ENCODE measurements at places on chromosomes 12 and 14.
A peak's percentile ranks its signal among the peaks of the same experiment; 100 is the strongest.

DNA sequence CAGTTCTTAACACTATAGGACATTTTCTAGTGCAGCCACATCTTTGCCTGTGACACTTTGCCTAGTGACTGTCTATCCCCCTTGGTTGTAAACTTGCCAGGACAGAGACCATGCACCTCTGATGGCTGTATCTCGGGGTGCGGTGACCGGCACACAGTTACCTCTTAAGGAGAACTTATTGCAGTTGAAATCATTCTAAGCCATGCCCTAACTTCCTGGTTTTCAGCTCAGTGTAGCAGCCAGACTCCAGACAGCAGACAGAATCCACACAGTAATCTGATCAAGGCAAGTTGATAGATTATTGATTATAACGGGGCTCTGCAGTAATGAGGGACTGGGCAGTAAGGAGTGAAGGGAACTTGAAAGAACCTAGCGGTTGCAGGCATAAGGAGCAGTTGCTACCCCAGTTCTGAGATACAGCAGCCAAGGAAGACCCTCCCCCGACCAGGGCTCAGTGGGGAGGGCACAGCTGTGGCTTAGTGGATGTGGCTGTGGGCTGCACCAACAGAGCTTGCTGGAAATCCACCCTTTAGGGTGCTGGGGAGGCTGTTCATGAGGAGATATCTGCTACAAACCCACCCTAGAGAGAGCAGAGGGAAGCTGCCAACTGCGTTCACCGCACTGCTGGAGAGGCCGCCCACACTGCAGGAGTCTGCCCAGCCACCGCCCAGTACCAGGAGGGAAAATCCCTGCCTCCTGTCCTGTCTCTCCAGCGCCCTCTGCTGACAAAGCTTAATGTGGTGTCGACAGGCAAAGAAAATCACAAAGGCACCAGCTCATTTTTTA is 58.2 kb upstream of the BEGAIN start:
- peak; percentile 70 for DNase-seq

DNA sequence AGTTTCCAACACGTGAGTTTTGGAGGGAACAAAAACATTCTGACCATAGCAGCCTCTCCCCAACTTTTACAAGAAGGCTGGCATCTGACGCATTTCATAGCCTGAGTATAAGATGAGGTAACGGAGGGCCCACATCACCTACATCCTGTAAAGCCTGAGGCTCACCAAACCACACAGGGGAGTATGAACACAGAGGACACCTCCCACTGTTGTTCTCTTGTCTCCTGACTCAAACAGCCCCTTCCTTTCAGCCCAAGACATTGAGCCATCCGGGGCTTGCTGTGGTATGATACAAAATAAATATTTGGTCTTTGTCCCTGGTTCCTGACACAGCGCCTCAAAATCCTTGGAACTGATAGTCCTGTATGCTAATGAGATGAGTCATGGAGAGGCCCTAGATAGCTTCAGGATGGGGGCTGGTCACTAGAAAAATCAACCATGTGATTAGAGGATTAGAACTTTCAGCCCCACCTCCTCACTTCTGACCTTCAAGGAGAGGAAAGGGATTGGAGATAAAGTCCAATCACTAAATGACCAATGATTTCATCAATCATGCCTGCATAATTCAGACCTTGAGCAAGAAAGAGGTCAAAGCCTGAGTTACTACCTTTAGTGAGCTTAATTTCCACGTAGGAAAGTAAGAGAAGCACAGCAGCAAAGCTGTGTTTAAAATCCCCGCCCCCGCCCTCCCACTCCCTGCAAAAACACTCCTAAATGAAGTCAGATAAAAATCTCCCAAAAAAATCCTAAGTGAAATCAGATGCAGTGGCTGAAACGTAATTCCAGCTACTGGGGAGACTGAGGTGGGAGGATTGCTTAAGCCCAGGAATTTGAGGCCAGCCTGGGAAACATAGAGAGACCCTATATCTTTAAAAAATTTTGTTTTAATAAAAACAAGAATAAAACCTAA is 236.4 kb downstream of the PCNX1 start:
- DNase-seq, result no peak

GRCh38 chr12:15446807-15447206 is 124.5 kb downstream of the PTPRO start:
- DNase-seq, result no peak

- no peak for DNase-seq
Measured at GRCh38 chr14:54549862-54550261, 17.1 kb upstream of the SAMD4A start.

DNA sequence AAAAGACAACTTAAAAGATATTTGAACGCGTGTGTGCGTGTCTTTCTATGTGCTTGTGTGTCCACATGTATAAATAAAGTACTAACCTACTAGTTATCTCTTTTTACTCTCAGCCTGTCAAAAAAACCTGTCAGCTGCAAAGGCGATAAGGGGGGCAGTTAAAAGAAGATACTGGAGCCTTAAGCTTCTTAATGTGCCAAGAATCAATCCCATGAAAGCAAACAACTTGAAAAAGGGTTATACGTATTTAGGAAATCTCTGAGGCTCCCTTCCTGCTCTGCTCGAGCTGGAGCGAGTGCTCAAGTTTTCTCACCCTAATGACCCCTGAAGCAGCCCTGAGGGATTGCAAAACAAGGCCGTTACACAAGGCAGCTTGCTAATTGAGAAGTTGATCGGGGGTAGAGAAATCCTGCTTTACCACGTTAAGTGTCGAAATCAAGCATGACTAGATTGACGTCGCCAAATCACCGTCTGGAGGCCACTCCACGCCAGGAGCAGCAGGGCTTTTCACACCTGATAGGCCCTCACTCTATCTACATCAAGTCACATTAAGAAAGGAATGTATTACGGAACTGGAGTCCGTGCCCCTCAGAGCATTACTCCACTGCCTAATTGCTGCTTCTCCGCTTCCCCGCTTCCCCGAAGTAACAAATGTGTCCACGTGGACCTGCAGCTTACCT is 32.4 kb downstream of the LMO3 start:
- DNase-seq, result no peak

- DNase-seq, result no peak
Measured at GRCh38 chr12:51907083-51907855, at the start of gene ACVRL1. Gene ACVRL1 (plus strand): TSS chr12:51907504. CDS start chr12:51912475, 4,971 bp downstream.

DNA sequence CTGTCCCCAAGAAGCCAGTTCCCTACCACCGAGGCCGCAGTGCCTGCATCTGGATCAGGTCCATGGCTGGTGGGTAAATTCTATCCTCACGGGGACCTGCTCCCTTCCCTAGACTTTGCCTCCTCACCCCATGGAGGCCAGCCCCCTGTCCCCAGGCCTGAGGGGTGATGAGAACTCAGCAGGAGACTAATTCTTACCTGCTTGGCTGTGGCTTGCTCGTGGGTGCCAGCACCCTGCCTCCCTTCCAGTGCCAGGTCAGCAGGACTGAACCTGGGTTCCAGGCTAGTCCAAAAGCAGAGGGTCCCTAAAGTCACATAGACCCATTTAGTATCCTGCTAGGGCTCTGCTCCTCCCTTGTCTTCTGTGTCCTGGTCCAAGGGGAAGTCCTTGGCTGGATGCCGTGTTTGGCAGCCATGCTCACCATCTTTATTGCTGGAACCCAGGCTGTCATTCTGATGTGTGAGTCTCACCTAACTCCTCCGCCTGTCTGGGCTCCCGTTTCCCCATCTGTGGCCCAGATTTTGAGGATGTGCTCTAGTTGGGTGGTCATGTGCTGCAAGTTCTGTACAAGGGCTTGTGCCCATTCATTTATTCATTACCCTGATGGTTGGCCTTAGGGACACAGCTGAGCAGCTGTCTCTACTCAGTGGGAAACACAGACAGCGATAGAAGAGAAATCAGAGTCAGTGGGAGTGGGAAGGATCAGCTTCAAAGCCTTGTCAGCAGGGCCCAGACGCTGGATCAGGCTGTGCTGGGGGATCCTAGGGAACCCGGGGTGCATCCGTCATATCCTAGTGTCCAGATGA is 949 bp downstream of the PLBD2 start:
- DNase-seq, result no peak

- DNase-seq, result no peak
Measured at GRCh38 chr12:66272650-66273049, 29.6 kb upstream of the HELB start.

DNA sequence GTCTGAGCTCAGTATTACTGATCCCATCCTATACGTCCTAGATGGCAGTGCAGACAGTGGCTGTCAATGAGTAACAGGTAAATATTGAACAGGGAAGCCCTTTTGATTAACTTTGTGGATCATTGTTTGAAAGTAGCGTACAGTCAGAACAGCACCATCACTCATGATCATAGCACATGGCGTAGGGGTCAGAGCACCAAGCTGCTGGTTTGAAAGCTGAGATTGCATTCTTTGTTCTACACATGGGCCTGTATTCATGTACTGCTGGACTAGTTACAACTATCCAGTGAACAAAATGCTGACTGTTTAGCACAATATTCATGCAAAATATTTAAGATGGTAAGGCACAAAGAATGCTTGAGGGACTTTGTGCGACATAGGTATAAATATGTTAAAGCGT is 131.8 kb downstream of the NPAS3 start:
- no peak for DNase-seq

DNA sequence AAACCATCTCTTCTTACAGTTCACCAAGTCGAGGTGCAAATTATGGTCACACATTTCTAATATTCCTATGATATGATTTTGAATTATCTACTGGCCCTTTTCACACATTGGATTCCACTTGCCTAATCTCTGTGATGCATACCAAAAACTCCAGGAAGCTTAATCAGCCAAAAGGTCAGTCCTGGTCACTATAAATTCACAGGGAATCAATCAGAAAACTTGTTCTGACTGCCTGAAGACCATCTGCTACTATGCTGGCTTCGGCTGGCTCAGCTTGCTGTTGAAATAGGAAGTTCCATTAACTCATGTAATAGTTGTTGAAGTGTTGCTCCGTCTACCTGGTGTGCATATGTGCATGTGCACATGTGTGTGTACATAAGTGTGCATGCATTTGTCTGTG is 142.8 kb upstream of the FLRT2 start:
- no peak for DNase-seq

- no peak for DNase-seq
Measured at GRCh38 chr12:7642287-7642686, 23.4 kb downstream of the APOBEC1 start.

GRCh38 chr14:61460718-61461611 is 139.6 kb downstream of the PRKCH start:
- DNase-seq, result no peak

- no peak for DNase-seq
Measured at GRCh38 chr12:11761869-11762567, 112.5 kb downstream of the ETV6 start.

GRCh38 chr12:39638178-39638577 is 18.6 kb upstream of the ABCD2 start:
- no peak for DNase-seq

Measured in activated T-helper 1 cell treated with anti-CD3 and anti-CD28 coated beads, Interleukin-2, amount 50 U/mL, for 16 hours (primary cell).